ENCODE measurements at places on chromosomes 3 and 15.

DNA sequence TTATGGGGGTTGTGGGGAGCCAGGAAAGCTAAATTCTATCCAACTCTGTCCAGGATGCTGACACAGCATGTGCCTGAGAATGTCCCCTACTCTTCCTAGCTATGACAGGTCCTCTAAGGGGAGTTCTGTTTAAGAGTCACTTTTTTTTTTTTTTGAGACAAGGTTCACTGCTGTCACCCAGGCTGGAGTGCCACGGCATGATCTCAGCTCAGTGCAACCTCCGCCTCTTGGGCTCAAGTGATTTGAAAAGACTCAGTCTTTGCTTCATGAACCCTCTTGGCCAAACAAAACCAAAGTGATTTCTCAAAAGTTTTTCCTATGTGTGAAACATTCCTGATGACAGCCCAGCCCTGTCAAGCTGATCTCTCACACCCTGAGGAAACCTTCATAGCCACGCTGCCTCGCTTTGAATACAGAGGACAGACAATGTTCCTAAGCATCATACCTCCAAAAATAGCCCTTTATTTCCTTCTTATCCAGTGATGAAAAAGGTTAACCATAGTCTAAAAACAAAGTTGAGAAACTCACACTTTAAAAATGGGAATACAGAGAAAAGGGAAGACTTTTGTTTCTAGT lies 105.5 kb upstream of the PROK2 start:
- no peak for DNase-seq

- no peak for DNase-seq
Measured at GRCh38 chr15:80211976-80212375, 40.0 kb downstream of the CTXND1 start.

- DNase-seq, result no peak
Measured at GRCh38 chr15:86879250-86880229, 799.9 kb downstream of the AGBL1 start.

- no peak for DNase-seq
Measured at GRCh38 chr15:90680371-90680935, 36.7 kb upstream of the BLM start.

DNA sequence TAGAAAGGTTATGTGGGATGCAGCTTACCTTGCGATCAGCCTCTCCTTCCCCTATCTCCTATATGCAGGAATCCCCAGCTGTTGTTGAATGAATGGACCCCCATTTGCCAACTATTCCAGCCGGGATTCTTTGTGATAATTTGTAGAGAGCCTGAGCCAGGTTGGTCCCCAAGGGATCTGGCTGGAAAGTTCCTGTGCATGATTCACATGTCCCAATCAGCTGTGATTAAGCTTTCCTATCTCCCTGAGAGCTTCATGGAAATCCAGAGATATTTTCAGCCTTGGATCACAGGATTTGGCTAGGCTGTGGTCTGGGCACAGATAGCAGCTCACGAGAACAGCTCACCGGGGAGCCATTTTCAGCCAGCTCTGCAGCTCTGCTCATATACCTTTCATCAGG lies 76.7 kb downstream of the ARNT2 start:
- no peak for DNase-seq

- DNase-seq, result no peak
Measured at GRCh38 chr15:90691982-90692773, 25.0 kb upstream of the BLM start.

GRCh38 chr3:147574621-147575020 lies 165.5 kb downstream of the ZIC1 start:
- DNase-seq, result no peak

- DNase-seq, result no peak
Measured at GRCh38 chr15:51907136-51907862, 64.3 kb downstream of the LEO1 start.
